ENCODE measurements at places on chromosomes 4 and X.

DNA sequence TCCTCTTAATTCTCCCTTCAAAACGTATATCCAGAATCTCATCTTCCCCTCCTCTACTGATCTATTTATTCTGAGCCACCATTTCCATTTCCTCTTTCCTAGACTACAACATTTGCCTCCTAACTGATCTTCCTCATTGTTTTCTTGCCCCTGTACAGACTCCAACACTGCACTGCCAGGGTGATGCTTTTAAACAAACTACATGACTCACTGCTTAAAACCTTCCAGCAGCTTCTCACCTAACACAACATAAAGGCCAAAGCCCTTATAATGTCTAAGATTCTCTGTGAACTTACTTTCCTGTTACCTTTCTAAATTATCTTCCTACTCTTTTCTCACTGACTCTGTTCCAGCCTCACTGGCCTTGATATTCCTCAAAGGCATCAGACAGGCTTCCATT, 161.0 kb upstream of the HS3ST1 start:
- no peak for DNase-seq

- peak; percentile 5 for DNase-seq
These were observed 34.2 kb upstream of the CSN1S1 start for GRCh38 chr4:69896530-69897116.

- no peak for DNase-seq
These were observed 102.5 kb downstream of the POLA1 start for GRCh38 chrX:24796204-24796603.

DNA sequence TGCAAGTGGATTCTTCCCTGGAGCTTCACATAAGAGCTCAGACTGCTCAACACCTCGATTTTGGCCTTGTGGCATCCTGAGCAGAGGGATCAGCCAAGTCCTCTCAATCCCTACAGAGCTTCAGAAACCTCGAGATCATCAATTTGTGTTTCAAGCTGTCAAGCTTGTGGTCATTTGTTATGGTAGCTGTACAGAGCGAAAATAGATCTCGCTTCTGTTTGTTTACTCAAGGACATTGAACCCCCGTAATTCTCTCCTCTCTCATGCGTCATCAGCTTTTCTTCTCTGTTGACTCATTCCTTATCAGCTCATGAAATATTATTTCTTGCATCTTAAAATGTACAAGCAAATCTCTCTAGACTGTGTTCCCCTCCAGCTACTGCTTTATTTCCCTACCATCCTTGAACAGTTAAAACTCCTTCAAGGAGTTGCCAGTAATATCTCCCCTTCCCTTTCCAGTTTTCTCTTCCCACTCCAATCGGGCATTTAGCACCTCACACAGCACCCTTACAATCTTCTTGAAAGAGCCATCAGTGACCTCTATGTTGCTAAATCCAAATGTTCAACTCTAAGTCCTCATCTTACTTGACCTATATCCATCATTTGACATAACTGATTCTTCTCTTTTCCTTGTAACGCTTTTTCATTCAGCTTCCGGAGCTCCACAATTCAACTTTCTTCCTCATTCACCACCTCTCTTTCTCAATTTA, 106.2 kb upstream of the FAT1 start:
- peak; percentile 3 for DNase-seq

DNA sequence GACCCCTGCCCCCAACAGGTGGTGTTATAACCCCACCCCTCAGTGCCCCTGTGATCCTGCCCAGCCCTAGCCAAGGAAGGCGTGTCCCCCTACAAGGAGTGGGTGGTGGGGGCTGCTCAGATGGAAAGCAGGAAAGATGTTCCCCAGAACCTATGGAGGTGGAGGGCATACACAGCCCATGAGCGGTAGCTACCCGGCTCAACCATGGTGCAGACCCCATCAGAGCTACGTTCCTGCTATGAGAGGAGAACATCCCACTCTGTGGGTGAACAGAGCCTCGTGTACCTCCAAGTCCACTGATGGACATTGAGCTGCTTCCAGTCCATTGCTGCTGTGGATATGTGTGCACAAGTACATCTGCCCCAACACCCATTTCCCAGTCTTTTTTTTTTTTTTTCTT, 71.1 kb downstream of the SHOX start:
- DNase-seq, result no peak

GRCh38 chr4:42104521-42104920, 47.9 kb downstream of the BEND4 start:
- no peak for DNase-seq

DNA sequence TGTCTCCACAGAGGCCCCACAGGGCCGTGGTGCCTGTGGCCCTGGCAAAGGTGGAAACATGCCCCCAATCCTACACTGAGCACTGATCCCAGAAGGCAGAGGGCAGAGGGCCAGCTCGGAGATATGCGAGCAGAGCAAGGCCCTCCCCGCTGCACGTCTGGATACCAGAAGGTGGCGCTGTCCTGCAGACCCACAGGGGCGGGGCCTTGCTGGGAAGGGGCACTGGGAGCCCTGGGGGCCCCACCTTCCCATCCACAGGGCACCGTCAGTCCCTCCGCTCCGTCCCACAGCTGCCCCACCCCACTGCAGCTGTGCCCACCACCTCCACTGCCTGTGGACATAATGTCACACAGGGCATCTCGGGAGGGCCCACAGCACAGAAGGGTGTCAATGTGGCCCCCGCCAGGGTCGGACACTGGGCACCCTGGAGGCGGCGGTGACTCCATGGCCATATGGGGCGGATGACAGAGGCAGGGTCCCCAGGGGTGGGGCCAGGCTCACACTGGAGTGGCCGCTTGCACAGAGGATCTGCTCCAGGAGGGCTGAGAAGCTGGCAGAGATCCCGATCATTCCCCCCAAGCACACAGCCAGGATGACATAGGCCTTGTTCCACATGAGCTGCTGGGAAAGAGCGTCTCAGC, 4.8 kb downstream of the SLC49A3 start:
- no peak for DNase-seq

- no peak for DNase-seq
These were observed 900.9 kb downstream of the RAB28 start for GRCh38 chr4:12583275-12583674.

GRCh38 chrX:115940888-115941332, 229.6 kb upstream of the AGTR2 start:
- no peak for DNase-seq

DNA sequence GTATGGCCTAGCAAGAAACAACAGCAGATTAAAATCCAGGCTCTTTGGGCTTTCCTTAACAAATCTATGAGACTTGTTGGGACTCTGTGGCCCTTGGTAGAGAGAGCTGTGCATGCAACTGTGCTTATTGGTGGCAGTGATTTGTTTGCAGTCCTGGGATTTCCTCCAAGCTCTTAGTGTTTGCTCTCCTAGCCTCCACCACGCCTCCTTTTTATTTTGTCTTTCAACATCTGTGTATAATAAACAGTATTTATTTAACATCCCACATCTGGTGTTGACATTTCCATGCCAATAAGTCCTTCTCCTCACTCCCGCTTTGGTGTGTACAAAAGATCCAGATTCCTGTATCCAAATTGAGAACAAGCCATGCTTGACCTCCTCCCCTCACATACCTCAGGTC, 3.1 kb downstream of the TNMD start:
- no peak for DNase-seq

DNA sequence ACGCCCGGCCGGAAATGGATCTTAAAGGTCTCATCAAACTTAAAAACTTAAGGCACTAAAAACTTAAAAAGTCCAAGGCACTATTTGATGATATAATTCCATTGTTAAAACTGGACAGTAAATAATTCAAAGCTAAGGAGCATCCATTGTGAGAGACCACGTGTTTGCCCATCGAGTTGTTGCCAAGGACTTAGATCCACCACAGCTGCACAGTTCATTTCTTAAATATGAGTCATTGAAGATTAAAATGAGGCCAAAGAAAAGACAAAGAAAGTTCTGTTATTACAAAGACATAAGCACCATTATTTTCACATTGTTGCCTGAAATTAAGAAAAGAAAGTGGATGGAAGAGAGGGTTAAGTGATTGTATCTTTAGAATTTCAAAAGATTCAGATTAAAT, 411.5 kb upstream of the FTHL17 start:
- no peak for DNase-seq

DNA sequence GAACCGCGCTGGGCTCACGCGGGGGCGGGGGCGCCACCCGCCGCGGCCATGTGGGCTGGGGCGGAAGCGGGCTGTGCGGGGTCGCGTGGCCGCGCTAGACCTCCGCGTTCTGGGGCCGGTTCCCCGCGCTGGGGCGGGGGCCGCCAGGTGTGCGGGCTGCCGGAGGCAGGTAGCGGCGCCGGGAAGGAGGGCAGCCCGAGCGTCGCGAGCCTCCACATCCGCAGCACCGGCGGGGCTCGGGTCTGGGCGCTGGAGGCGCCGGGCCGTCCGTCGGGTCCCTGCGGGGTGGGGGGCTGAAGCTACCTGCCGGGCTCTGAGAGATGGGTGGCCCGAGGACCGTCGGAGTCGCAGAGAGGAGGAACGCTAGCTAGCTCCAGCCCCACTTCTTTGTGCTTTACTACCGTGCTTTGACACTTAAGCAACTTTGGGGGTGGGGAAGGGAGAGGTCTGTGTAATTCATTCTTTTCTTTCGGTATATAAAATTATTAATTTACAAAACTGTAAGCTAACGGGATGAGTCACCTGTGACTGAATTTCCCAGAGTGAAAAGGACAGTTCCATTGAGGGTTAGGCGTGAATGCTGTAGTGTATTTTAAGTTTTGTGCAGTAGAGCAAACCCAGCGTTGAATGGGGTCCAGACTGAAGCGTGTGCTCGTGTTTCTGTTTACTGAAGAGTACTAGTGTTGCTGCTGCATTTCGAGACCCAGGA, 689 bp downstream of the METAP1 start:
- DNase-seq, result no peak

DNA sequence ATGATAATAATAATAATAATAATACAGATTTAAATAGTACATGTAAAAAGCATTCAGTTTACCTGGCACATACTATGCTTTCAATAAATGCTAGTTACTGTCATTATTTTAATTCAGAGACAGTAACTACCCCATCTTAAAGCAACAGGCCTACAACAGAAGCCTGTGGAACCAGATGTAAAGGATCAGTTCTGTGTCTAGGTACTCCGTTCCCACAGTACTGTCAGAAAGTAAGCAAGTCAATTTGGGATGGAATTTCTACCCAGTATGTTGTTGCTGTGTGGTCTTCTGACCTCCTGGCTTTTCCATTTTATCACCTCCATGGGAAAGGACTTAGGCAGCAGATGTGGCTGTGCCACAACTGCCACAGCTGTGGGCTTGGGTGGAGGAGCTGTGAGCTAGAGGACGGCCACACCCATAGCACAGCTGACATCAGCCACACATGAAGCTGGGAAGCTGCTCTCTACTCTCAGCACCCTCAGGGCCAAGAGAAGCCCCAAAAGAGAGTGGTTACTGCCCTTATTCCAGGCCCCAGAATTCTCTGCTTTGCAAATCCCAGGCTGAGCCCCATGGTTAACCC, 102.8 kb downstream of the CBR4 start:
- no peak for DNase-seq

DNA sequence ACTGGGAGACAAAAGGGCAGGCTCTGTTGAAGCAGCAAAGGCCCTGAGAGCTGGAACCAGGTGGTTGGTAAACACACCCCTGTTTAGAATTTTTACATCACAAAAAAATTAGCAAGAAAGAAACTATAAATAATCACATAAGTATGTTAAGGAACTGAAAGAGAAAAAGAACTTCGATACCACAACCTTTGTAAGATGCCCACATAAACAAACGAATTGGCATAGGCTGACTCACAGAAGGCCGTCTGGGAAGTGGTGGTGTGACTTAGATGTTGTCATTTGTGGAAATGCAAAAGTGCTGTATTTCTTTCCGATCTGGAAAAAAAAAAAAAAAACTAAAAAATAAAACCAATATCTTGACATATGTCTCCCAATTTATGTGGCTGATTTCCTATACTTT, 235.1 kb downstream of the USP46 start:
- no peak for DNase-seq

DNA sequence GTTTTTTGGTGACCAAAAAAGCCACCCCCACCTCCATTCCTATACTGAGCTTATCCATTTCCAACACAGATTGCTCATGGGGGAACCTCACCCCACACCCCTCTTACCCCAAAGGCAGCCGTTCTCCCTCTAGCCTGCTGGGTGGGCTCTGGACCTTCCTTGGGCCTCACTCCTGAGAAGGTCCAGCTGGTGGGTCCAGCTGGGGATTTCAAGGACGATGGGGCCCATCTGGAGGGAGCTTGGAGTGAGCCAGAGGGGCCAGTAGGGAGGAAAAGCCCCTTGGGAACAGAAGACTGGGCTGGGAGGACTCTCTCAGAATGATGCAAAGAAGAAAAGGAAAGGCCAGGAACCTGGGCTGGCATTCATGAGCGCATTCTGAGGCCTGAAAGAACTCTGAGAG, 42.0 kb upstream of the PJA1 start:
- DNase-seq, result no peak

DNA sequence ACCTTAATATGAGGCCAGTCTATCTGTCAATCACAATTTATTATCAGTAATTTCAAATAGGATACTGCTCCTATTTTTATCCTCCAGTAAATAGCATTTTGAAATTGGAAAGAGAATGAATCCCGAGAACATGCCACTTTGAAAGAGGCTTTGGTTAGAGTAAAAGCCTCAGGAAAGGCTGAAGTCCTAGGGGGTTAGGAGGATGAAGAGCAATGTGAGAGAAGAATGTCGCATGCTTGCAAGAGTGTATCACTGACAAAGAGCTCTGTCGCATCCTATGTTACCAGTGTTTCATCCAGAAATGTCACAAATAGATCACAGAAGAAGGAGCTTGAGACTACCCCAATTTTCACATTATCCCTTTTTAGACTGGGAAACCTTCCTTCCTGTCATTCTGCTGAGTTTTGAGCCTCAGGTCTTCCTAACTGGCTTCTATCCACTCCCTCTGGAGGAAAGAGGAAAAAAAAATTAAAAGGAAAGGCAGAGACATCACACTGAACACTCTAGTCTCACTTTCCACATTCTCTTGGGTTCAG, 39.8 kb downstream of the GPM6A start:
- DNase-seq, result no peak

DNA sequence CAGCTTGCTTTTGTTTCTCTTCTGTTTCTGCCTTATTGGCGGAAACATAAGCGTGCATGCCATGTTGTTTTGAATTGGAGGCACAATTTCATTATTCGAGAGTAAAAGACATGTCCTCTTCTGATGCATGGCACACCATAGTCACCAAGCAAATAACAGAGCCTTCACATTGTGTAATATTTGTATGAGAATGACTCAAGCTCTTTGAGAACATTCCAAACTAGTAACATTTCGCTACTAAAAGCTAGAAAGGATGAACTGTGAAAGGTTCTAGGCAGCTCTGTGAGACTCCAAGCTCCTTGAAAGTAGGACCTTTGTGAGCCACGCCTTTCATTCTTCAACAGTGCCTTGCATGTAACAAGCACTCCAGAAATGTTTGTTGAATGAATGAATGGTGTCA, 9.2 kb upstream of the ANXA3 start:
- no peak for DNase-seq

DNA sequence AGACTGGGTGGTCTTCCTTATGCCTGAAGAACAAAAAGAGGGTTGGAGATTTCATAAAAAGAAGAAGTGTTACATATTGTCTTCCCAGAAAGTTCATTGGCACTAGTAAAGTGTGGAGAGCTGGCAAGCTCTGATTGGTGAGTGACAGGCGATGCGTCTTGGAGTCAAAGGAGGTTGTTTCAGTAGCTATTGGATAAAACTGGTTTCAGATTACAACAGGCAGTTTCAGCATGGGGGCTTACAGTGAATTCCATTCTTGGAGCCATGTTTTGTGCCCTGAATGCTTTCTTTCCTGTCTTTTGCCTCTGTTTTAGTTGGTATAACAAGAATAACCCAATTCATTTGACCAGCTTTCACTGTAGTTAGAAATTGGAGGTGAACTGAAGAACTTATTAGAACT, 750.5 kb downstream of the ADGRL3 start:
- DNase-seq, result no peak

- no peak for DNase-seq
These were observed 326.4 kb downstream of the EVC2 start for GRCh38 chr4:5381961-5382441.

Data from SHP77 treated with DMSO at 0.1 percent for 48 hours (cell line).